Smooth muscle cell of the pulmonary artery (primary cell): ENCODE measurements at places on chromosomes 16 and 17. TPM values are rescaled to one million over a fixed set of nuclear protein-coding genes. Genes with fewer than 3 reads are reported as not detected.

Gene GAS7
- 0.63 and 10.0 TPM in 2 replicates for total RNA-seq

Gene CBX8
- 2.3 and 2.8 TPM in 2 replicates for total RNA-seq

Gene PLEKHH3
- total RNA-seq: 16.9 and 23.8 TPM in 2 replicates

Gene PRCD
- total RNA-seq: 4.5 and 5.3 TPM in 2 replicates

Gene GNGT2
- total RNA-seq: not detected in 2 replicates

Gene MRPL58
- 13.4 and 15.6 TPM in 2 replicates for total RNA-seq

Gene SLC7A6
- 14.7 and 24.1 TPM in 2 replicates for total RNA-seq

Gene ZG16
- total RNA-seq: not detected in 2 replicates

Gene CCDC40
- 1.8 and 1.9 TPM in 2 replicates for total RNA-seq

Gene ATP2C2
- not detected in 2 replicates for total RNA-seq

Gene DOC2B
- total RNA-seq: not detected in 2 replicates

Gene ADORA2B
- total RNA-seq: 22.6 and 28.2 TPM in 2 replicates

Gene FASN
- total RNA-seq: 126 and 301 TPM in 2 replicates

Gene PFN1
- 405 and 683 TPM in 2 replicates for total RNA-seq

Gene PRSS36
- total RNA-seq: 0.59 and 0.73 TPM in 2 replicates

Gene DOC2A
- total RNA-seq: 0.20 and 0.33 TPM in 2 replicates

Gene CMTM1
- 2.1 and 2.2 TPM in 2 replicates for total RNA-seq

Gene BLMH
- 31.9 and 35.5 TPM in 2 replicates for total RNA-seq

Gene ST6GALNAC2
- total RNA-seq: 0.33 and 0.76 TPM in 2 replicates

Gene PKMYT1
- 2.0 and 2.5 TPM in 2 replicates for total RNA-seq

Gene TBC1D3E
- 0.65 TPM in 1 of 2 replicates, not detected in the other for total RNA-seq

Gene CLEC16A
- 15.5 and 17.0 TPM in 2 replicates for total RNA-seq

Gene SCN4A
- under 0.01 and 0.07 TPM in 2 replicates for total RNA-seq

Gene RPS15A
- total RNA-seq: 687 and 1,154 TPM in 2 replicates

Gene DNAAF8
- total RNA-seq: 1.0 and 1.2 TPM in 2 replicates

Gene EFCAB5
- total RNA-seq: 0.07 and 0.13 TPM in 2 replicates

Gene GRAPL
- 0.20 TPM in 1 of 2 replicates, not detected in the other for total RNA-seq

Gene ABCA5
- total RNA-seq: 8.3 and 19.5 TPM in 2 replicates

Gene ZNF385C
- total RNA-seq: 0.03 TPM in 1 of 2 replicates, not detected in the other

Gene PRR29
- total RNA-seq: 0.20 and 1.2 TPM in 2 replicates

Gene COPRS
- total RNA-seq: 70.0 and 71.5 TPM in 2 replicates

Gene PRR35
- not detected in 2 replicates for total RNA-seq

Gene CACNG3
- not detected in 2 replicates for total RNA-seq

Gene RAMP2
- total RNA-seq: 0.13 and 0.46 TPM in 2 replicates

Gene EXOSC6
- total RNA-seq: 47.8 and 56.8 TPM in 2 replicates

Gene UTS2R
- total RNA-seq: not detected in 2 replicates

Gene OR1A1
- total RNA-seq: not detected in 2 replicates

Gene ALOX15
- total RNA-seq: 0.03 TPM in 1 of 2 replicates, not detected in the other

Gene NXN
- total RNA-seq: 8.0 and 27.1 TPM in 2 replicates

Gene NPIPA3
- total RNA-seq: 0.69 and 0.98 TPM in 2 replicates

Gene PLSCR3
- total RNA-seq: 52.9 and 58.3 TPM in 2 replicates

Gene TP53I13
- total RNA-seq: 60.3 and 60.4 TPM in 2 replicates

Gene HSD17B1
- 2.0 and 5.7 TPM in 2 replicates for total RNA-seq

Gene TAC4
- total RNA-seq: not detected in 2 replicates

Gene GNG13
- not detected in 2 replicates for total RNA-seq

Gene MPG
- total RNA-seq: 130 and 148 TPM in 2 replicates

Gene C16orf86
- 2.7 and 3.3 TPM in 2 replicates for total RNA-seq

Gene MYH1
- total RNA-seq: not detected in 2 replicates

Gene EPOP
- 0.72 and 2.0 TPM in 2 replicates for total RNA-seq
